Gastrocnemius medialis (tissue), 4 donors: ENCODE measurements at places on chromosomes 1 and 21.
A peak's percentile ranks its signal among the peaks of the same experiment; 100 is the strongest.

GRCh38 chr1:234226819-234227165 is 146.5 kb upstream of the COA6 start:
- DNase-seq = no peak

DNA sequence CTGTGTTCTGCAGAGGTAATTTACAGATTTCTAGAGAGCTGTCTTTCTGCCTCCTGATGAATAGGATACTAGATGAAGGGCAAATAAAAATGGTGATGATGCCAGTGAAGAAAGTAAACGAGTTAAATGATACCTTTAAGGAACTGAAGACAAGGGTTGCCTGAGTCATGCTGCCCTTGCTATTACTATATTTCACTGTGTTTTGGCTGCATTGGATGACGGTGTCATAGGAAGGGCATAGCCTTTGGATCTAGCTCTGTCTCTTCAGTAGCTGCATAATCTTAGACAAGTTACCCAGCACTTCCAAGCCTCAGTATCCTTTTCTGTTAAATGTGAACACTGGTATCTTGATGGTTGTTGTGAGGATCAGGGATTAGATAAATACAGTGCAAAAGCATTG is 131.5 kb upstream of the FGGY start:
- DNase-seq = no peak

GRCh38 chr21:46564391-46564790 is 40.5 kb downstream of the S100B start:
- no peak for DNase-seq

- DNase-seq = peak; percentile 46
These were observed 305.4 kb upstream of the PTBP2 start for GRCh38 chr1:96416111-96416595.

- no peak for DNase-seq
These were observed 159.5 kb downstream of the LTN1 start for GRCh38 chr21:28833182-28833581.

DNA sequence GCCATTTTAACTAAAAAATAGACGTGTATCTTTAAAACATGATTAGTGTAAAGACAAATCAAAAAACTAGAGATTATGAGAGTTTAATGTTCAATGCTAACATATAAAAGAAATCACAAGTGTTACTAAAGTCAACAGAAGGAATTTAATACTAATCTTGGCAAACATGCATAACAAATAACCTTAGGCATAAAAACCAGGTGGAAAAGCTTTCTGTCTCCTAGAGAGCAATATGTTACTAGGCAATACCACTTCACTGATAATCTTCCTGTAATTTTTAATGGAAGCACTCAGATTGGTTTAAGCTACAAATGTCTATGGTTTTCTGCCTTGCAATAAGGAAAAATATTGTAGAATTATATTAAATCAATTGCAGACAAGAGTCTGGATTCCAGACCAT is 121.9 kb downstream of the NME7 start:
- no peak for DNase-seq

GRCh38 chr1:172360985-172361384 is 59.5 kb upstream of the C1orf105 start:
- DNase-seq = no peak

DNA sequence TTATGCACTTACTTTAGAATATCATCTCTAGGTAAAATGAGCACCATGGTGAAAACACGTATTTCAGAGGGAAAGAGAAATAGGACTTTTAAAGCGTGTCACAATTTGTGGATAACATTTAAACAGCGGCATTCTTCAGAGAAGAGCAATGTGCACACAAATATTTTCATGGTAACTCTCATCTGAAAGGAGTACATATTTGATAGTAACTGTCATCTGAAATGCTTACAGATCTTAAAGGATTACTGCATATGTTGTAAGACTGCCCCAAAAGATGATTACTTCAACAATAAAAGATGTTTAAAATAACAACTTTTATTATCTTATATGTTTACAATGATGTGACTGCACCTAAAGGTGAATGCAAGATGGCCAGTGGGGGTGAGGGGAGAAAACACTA is 408.8 kb downstream of the PLA2G4A start:
- no peak for DNase-seq
